ENCODE measurements at places on chromosomes 4 and X.
A peak's percentile ranks its signal among the peaks of the same experiment; 100 is the strongest.

DNA sequence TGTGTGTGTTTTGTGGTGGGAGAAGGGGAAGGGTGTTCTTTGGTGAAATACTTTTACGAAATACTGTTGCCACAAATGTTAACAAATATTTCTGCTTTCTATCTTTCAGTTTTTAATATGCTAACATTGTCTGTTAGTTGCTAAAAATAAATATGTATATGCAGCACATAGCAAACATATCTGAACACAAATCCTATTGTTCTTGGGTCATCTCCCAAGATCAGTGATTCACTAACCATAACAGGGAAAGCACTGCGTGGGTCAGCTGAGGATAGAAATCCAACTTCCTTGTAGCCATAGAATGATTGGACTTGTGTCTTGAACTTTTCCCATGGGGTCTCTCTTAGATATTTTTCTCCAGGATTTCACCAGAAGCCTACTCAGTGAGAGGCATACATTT is 250.3 kb upstream of the FAM47A start:
- no peak for DNase-seq

GRCh38 chrX:40383360-40383759 is 197.4 kb upstream of the ATP6AP2 start:
- no peak for DNase-seq

DNA sequence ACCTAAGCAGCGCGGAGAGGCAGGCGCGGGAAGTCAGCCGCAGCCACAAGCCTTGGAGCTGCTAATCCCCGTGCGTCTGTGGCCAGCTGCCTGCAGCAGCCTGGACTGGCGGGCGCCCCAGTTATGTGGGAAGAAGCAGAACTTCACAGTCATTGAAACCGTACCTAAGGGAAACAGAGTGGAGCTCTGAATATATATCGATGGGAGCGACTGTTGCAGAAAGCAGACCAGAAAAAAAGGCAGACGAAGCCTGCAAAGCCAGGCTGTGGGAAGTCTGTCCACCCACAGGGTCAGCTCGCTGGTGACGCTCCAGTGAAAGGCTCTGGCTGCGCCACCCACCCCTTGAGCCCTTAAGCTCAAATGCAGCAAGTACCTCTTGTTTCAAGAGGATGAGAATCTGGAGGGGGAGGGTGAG is 24.7 kb downstream of the KCNE5 start:
- DNase-seq: no peak

GRCh38 chrX:41960142-41960541 is 36.8 kb upstream of the CASK start:
- DNase-seq: no peak

DNA sequence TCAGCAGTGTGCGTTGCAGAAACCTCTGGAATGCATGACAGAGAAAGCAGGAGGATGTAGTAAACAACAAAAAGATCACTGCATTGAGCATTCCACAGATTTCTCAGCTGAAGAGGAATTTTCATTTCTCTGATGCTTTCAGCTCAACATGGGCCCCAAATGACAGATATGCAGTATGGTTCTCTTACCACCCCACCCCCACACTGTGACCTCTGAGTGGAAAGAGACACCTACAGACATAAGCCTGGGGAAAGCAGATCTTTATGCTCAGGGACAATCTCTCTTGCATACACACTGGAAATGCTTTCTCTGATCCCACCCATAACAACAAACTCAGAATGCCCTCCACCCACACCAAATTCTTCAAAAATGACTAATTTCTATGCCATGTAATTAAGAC is 983.7 kb upstream of the LCORL start:
- DNase-seq: no peak

GRCh38 chr4:7973545-7973981 is 33.9 kb upstream of the AFAP1 start:
- DNase-seq: no peak

GRCh38 chr4:81350040-81350439 is 121.7 kb downstream of the RASGEF1B start:
- no peak for DNase-seq

- no peak for DNase-seq
Observed at GRCh38 chrX:97639526-97639925, 755.8 kb downstream of the RPA4 start.

- DNase-seq: no peak
Observed at GRCh38 chr4:142312391-142312790, 533.7 kb downstream of the INPP4B start.

GRCh38 chrX:30831082-30831481 is 58.0 kb downstream of the TAB3 start:
- peak; percentile 25 for DNase-seq

- DNase-seq: no peak
Observed at GRCh38 chr4:16035843-16036242, 48.0 kb downstream of the PROM1 start.

DNA sequence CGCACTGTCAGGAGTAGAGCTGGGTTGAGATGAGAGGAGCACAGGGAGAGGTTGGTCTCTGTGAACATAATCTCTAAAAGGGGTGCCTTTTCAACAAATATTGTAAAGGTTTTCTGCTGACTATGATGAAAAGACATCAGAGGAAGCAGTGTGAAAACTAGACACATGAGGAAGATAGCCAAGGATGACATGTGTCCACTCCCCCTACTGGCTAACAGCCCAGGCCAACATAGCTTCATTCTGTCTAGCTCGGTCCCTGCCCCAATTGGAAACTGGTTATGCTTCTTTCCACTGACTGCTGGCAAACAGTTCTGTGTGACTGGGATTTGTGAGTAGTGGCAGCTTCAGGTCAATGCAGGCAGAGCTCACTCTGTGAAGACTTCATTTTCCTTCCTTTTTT is 115.4 kb upstream of the ESX1 start:
- DNase-seq: no peak

DNA sequence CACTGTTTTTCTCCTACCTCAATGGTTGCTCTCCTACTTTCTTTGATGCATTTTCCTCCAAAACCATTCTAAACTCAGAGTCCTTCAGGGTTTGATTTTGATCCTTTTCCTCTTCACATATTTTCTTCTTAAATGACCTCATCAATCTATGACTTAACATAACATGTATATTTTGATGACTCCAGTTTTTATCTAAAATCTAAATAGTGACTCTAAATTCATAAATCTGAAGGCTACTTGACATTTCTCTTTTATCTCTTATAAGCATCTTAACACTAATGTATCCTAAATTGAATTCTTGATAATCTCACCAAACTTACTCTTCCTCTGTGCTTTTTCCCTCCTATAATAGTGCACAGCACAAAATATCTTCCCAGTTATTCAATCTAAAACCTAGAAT is 4.7 kb upstream of the ARHGEF38 start:
- DNase-seq: no peak

DNA sequence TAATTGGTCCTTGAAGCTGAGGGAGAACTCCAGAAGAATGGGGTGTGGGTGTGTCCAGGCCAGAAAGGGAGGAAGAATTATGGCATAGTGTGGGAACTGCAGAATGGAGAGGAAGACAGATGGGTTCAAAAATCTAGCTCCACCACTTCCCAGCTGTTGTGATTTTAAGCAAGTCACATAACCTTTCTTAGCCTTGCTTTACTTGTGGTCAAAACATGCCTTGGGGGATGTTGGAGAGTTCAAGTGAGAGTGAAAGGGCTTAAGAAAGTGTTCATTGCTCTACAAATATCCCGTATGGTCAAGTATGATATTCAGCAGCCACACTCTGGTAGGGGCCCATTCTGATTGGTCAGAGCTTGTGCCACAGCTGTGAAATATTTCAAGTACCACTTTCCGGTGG is 15.0 kb upstream of the STARD8 start:
- no peak for DNase-seq

DNA sequence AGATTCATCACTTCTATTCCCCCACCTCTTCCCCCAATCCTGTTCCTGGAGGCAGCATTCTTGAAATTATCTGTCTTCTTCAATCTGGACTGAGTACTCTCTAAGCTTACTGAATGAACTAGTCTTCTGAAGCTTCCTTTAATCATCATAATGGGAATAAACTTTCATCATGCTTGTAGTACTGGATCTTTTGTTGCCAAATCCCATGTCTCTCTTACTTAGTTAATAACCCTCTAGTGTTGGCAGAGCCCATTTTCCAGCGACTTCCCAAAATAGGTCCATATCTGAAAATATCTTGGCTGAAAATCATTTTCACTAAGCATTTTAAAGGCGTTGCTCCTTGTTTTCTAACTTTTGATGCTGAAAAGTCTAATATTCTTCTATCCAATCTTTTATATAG is 39.6 kb downstream of the RPS6KA3 start:
- DNase-seq: no peak

- DNase-seq: no peak
Observed at GRCh38 chr4:137558951-137559350, 26.7 kb upstream of the PCDH18 start.

DNA sequence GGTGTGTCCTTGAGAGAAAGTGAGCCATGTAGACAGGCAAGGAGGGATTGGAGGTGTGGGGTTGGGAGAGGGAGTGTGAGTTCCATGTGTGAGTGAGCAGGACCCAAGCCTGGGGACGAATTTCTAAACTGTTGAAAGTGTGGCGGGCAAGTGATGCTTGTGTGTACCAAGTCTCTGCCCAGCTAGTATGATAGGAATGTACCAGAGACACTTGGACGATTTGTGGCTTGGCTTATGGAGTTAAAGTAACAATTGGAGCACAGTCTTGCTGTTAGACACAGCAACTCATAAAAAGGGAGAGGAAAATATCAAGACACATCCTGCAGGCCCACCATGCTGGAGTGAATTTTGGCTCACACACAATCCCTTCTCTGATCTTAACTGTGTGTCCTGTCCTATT is 8.5 kb downstream of the PTTG2 start:
- DNase-seq: no peak

- no peak for DNase-seq
Observed at GRCh38 chr4:6768539-6768905, 14.0 kb upstream of the KIAA0232 start.

Measured in T-helper 1 cell (primary cell).